SK-N-MC (cell line): ENCODE measurements at places on chromosomes 7 and 10.
A peak's percentile ranks its signal among the peaks of the same experiment; 100 is the strongest.

DNA sequence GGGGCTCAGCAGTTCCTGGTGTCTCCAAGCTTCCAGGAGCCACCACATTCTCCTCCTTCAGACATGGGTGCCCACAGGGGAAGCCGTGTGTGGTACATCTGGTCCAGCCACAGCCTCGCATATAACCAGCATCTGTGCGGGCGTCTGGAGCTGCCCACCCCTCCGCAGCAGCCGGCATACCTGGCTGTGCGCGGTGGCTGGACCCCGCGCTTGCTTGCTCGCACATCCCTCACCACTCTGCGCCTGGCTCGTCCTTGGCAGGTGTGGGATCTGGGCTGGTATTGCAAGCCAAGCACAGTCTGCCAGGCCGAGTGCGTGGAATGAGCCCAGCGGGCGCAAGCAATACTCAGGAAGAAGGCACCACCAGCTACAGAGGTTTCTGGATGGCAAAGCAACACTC lies 117.7 kb upstream of the MBL2 start:
- DNase-seq: no peak

- DNase-seq: no peak
Observed at GRCh38 chr10:102729029-102730026, 14.4 kb upstream of the WBP1L start.

DNA sequence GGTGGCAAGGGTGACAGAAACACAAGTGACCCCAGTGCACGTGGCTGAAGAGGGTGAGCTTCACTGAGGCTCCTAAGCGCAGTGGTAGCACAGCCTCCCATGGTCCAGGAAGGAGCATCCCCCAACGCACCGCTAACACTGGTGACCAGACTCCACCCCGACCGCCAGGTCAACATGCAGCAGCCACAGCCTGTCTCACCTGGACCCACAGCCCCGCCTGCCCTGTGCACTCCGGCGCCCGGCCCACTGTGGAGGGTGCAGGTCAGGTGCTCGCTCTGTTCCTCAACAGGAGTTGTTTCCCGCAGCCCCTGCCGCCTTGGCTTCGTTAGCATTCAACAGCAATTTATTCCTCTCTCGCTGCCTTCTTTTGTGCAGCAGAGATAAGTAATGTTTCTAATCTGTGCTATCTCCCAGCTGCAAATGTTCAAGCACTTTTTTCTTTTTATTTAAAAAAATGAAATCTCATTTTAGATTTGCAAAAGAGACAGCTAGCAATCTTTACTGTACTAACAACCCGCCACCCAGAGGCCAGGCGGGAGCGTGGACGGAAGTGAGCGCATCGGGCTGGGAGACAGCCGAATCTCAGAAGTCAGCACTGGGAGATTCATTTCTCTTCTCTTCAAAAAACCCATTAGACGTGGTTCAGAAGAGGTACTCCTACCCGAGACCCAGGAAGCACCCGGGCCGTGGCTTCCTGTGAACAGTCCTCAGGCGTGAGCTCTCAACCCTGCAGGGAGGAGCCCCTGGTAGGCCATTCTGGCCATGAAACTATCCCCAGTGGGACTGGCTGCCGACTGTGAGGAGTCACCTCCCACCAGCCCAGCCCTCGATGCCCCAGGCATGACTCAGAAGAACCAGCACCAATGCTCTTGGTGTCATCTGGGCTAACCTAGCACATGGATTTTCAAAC lies 133.4 kb downstream of the MAD1L1 start:
- DNase-seq: no peak

DNA sequence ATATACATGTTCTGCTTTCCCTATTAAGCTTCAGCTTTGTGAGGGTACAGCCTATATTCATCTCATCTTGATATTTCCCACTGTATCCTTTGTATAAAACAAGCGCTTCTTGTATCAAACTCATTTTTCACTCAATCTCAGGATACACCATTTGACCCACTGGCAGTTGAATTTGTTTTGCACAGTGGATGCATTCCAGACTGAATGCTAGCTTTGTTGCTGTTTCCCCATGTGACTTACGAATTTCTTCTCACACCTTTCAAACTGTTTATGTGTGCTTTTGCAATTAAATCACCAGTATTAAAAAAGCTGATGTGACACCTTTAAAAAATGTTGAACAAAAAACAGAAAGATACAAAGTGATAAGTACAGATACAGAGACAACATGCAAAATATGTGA lies 180.9 kb downstream of the ZNF438 start:
- DNase-seq: no peak

- DNase-seq: no peak
Observed at GRCh38 chr7:100484673-100485045, 932 bp downstream of the NYAP1 start.

DNA sequence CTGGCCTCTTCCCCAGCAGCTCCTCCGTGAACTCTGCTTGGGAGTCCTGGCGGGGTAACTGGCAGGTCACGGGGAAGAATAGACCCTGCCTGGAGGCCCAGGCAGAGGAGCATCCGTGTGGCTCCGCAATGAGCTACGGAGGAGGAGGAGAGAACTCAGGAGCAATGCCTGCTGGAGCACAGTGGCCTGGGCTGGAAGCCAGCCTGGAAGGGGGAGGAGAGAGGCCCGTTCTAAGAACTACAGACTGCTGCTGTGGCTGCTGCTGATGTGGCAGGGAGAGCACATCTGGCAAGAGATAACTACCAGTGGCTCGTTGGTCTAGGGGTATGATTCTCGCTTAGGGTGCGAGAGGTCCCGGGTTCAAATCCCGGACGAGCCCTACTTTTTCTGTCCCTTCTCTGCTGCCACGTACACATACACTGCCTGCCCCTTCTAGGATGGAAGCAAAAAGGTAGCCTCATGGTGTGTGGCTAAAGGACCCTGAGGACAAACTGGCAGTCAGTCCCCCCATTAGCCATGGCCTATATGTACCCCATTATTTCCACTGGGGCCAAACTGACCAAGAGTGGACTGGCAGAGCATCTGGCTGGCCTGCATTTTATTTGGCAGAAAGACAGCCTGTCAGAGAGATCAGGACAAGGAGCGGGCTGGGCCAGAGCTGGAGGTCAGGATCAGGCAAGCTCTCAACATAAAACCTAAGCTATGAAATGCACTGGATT lies 7.7 kb upstream of the OPN1SW start:
- peak; percentile 12 for DNase-seq

- no peak for DNase-seq
Observed at GRCh38 chr10:125795637-125796190, 20.1 kb upstream of the MMP21 start.

- no peak for DNase-seq
Observed at GRCh38 chr10:33214174-33214573, 120.3 kb downstream of the NRP1 start.

DNA sequence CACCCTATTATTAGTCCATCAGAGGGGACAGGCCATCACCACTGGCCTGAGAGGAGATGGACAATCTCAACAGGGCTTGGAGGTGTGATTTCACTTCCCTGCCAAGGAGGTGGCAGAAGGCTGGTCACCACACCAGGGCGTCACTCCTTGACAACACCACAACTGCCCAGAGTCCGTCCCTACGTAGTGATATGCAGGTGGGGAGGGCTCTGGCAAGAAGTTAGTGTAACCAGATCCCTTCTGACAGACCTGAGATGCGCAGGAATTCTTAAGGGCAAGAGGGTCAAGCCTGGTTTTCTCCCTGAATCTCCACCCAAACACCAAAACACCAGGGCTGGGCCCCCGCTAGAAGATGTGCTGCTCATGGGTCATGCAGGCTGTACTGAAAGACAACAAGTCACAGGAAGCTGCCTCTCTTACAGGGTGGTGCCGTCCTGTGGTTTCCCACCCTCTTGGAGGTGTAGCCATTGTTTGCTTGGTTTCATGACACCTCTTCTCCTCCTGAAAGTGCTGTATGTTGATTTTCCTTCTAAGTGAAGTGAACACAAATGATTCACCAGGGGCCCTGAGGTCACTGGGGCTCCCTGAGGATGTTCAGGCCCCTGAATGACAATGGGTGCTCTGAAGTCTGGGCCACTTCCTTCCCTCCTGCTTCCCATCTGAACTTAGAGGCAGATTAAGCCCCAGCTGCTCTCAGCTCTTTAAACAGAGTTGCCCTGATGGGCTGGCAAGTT lies 27.1 kb downstream of the ATXN7L1 start:
- DNase-seq: no peak

DNA sequence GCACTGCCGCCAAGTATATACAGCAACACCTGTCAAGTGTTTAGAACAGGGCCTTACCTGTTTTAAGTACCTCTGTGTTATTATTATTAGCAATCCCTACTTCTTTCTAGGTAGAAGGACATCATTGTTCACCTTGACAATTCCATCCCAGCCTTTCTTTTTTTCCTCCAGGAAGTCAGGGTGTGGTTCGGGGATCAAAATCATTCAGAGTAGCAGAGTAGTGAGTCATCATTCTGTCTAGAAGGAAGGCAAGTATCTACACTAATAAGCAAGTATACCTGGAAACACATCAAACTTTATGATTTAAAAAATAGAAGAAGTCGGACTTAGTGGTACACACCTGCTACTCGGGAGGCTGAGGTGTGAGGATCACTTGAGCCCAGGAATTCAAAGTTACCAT lies 25.5 kb upstream of the CAPZA2 start:
- DNase-seq: no peak

- no peak for DNase-seq
Observed at GRCh38 chr7:121366852-121367431, 29.2 kb downstream of the FAM3C start.

DNA sequence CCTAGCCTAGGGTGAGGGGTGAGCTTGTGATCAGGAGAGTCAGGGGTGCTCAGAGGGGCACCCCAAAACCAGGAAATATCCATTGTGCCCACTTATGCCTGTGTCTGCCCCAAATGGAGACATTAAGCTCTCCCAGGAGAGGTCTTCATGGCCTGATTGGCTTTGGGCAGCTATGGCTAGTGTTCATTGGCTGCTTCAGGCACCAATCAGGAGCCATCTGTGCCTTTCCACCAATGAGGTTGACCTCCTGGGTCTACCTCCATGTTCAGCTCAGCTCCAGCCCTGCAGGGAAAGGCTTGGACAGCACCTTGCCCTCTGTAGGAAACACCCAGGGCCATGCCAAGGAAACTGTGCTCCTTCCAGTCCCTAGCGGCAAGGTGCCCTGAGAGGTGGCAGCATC lies 23.9 kb upstream of the HSPB1 start:
- DNase-seq: no peak

- DNase-seq: no peak
Observed at GRCh38 chr7:7521259-7521658, 14.4 kb downstream of the COL28A1 start.

DNA sequence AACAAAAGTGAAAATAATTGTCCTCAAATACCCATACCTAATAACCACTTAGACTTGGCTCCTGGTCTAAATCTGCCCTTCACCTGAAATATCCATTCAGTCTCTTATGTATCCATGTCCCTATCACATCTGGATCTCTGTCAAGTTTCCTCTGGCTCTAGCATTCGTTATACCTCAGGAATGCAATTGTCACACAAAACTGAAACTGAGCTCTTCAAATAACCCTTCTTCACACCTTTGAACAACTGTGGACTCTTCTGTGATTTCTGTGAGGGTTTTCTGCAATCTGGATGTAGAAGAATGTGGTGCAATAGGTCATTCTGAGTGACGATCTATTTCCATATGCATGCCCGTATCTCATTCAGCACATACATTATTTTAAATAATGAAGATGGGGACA lies 53.5 kb upstream of the FGL2 start:
- DNase-seq: no peak

DNA sequence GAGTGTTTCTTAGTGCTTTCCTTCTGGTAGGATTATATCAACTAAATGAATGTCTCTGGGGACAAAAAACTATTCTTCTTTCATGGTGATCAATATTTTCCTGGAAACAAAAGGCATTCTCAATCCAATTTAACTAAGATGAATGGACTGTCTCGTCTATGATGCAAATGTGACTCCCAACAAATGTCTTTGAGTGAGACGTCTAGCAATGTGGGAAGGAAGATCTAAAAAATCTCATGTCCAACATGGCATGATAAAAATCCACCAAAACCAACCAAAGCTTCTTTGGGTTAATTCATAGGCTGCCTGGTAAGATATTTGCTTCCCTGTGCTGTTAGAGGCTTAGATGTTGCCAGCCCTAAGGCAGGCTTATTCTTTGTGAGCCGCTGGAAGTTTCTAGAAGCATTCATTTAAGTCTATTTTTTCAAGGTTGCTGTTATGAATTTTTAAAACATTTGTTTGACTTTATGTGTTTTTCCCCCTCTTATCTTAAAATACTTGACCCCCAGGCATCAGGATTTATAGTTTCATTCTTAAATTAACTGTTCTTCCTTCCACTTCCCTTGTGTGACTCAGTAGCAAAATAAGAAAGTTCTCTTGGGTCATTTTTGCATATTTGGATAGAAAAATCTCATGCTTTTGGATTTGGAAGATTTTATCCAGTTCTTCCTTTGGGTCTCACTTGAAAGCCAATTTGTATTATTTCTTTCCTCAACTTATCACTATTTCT lies 156.3 kb downstream of the NRP1 start:
- DNase-seq: no peak

DNA sequence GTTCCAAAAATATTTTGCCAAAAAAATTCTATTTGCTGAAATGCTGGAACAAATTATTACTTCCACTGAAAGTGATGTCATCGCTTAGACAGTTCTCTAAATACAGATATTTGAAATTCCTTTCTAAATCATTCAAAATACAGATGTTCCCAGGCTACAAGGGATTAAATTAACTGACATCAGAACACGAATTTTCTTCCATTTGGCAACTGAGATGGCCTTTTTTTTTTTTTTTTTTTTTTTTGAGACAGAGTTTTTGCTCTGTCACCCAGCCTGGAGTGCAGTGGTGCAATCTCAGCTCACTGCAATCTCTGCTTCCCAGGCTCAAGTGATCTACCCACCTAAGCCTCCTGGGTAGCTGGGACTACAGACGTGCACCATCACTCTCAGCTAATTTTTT lies 57.0 kb downstream of the P4HA1 start:
- no peak for DNase-seq

DNA sequence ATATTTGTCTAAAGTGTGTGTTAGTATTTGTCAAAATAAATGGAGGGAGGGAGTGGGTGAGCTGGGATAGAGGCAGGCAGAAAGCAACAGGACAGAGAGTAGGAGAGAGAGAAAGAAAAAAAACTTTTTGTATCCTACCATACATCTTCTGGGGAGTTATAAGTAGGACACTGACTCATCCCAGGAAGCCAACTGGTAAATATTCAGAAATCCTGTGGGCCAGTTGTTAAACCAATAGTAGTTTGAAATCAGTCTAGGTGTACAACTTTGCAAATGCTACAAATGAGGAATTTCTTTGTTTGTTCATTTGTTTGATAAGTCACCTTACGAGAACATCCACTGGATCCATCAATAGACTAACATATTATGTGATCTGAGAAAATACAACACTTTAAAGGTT lies 980.9 kb downstream of the GATA3 start:
- DNase-seq: no peak

- DNase-seq: no peak
Observed at GRCh38 chr7:21639206-21639868, 96.5 kb downstream of the DNAH11 start.

DNA sequence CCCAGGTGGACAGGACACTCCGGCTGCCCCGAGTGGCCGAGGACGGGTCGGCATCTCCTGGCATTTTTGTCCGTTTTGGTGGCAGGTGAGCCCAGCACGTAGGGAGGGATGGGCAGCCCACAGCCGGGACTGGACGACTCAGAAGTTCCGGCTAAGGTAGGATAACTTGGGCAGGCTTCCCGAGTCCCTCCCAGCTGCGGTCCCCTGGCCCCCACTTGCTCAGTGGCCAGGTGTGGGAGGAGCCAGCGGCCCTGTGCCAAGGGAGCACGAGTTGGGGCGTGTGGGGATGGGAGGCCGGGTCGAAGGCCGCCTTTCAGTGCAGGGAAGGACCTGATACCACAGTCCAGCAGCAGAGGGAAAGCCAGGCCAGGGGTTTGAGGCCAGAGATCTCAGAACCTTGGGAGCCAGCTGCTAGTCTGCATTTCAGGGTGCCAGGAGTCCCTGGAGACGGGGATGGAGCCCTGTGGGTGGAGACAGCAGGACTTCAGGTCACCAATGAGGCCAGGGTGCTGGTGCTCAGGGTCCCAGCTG lies 58.5 kb downstream of the PWWP2B start:
- DNase-seq: no peak
